ENCODE measurements at places on chromosomes 2 and 18.

GRCh38 chr2:75018162-75018561 is 59.7 kb downstream of the POLE4 start:
- no peak for DNase-seq

DNA sequence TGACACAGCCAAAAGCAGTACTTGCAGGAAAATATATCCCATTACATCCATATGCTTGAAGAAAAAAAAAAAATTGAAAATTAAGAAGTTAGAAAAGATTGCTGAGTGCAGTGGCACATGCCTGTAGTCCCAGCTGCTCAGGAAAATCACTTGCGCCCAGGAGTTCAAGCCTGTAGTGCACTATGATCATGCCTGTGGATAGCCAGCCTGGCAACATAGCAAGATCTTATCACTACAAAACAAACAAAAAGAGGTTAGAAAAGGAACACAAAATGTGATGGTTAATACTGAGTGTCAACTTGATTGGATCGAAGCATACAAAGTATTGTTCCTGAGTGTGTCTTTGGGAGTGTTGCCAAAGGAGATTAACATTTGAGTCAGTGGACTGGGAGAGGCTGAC is 361.9 kb downstream of the NYAP2 start:
- no peak for DNase-seq

GRCh38 chr2:241489733-241490680 is 18.4 kb downstream of the STK25 start:
- no peak for DNase-seq

GRCh38 chr18:57581301-57581934 is 5.1 kb downstream of the FECH start:
- DNase-seq: no peak

DNA sequence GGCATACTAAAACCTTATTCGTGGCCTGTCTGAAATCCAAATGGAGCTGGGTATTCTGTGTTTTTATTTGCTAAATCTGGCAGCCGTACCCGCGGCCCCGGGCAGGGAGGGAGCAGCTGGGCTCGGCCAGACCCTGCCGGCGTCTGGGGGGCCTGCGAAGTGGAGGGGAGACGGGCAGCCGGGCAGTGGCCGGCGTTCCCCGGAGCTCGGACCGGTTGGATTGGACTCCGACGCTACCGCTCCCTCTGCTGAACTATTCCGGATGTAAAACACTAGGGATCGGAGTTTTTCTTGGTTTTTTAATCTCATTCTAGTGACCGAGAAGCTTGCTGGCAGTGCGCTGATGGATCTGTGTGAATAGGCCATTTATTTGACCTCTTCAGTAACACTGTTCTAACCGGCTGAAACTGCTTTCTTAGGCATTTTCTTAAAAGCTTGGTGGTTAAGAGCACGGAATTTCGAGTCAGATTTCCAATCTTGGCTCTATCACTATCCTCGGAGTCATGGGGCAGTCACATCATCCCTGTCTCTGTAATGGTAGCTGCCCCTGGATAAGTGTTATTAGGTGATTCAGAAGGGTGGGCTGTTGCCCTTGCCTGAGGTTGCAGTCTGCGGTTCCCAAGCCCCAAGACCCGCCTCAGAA is 694 bp downstream of the UNC50 start:
- DNase-seq: peak; percentile 36

- DNase-seq: no peak
These were observed 423.2 kb downstream of the TGIF1 start for GRCh38 chr18:3873211-3873610.

DNA sequence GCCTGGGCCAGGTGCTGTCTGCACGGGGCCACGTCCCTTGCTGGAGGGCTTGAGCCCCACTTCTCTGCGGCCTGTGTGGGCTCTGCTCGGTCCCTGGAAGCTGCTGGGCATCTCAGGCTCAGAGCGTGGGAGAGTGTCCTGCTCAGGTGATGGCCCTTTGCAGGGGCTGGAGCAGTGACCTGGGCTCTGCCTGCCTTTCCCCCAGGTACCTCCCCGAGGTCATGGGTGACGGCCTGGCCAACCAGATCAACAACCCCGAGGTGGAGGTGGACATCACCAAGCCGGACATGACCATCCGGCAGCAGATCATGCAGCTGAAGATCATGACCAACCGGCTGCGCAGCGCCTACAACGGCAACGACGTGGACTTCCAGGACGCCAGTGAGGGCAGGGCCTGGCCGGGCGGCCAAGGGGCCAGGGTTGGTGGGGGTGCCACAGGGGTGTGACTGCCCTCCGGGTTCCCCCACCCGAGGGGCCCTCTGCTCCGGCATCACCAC is 29.9 kb downstream of the GPC1 start:
- peak; percentile 16 for DNase-seq

DNA sequence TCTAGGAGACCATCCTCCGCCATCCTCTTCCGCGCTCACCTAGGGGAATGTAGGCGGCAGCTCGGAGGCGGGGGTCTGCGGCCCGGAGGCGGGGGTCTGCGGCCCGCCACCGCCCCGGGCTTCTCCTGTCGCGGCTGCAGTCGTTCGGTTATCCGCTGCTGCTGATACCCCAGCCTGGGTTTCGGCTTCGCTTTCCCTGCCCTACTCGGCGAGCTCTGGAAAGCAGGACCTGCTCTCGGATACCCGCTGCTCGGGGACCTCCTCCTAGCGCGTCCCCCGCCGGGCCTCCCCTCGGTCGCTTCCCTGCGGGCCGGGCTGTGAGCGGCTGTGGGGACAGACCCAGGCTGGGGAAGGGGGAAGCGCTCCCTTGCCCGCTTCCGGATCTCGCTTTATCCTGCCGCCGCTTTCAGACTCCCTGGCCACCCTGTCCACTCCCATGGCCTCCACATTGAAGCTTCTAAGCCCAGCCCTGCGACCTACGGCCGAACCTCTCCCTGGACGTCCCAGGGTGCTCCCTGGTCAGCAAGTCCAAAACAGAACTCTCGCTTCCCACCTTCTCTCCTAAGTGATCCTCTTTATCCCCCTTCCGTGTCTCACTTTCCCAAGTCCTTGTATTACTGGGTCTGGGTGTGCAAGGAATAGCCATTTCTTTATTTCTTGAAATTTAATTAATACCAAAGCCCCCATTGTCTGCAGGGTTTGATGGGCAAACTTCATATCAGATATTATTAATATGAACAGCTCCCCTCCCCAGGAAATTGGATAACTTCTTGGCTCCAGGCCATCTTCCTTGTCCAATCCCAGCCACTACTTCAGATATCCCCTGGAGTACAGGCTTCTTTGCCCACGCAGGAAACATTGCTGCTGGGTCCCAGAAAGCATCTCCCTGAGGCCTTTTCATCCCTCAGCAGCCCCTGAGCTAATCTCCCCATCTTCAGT is 769 bp downstream of the FKBP1B start:
- DNase-seq: peak; percentile 7

- DNase-seq: peak; percentile 4
These were observed 104.9 kb downstream of the MBD2 start for GRCh38 chr18:54119524-54120019.

DNA sequence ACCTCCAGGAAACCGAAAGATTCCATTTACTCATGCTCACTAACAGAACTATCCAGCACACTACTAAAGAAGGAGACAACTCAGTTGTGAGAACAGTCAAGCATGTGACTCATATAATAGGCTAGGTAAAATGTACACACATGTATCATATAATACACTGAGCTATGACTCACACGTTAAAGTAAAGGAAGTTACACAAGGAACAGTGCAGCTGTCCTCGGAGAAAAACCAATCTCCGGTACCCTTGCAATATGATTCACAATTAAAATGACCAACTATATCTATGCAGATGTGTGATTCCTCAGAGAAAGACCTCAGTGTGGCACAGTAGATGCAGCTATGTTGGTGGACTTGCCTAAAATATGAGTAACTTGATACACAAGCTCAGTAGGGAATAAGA is 76.5 kb downstream of the STRN start:
- peak; percentile 10 for DNase-seq

DNA sequence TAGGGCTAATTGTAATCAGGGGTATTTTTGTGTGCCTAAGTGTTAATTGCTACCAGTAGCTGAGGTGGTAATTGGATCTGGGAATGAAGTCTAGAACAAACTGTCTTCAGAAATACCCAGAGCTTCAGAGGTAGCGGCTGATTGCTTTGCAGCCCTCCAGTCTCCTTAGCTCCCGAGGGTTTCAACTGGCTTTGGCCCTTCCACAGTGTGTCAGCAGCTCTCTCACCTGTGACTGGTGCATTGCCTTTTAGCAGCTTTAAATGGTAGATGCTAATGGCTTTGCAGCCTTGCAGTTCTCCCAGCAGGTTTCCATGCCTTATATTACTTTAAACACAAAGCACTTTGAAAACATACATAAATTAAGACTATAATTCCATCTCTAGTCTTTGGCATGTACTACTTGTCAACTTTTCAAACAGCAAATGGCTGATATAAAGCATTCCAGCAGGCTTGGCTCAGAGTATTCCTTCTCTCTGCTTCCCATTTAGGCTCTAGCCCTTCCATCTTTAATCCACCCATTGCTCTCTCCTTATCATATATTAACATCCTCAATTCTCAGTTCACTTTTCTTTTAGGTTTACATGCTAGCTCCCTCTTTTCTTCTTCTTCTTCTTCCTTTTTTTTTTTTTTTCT is 156.4 kb upstream of the GALNT13 start:
- no peak for DNase-seq

DNA sequence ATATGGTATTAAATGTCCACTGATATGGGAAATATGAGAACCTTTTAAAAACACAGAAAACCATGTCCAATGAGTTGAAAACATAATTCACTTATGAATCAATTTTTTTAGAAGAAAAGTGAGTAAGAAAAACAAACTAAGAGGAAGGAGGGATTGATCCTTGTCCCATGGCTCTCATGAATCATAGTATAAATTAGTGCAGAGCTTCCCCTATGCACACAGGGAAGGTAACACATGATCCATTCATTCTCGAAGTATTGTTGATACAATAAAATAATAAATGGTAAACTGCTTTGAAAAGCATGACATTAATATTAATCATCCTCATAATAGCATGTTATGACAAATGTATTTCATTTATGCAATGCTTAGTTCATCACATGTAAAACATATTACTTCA is 872.0 kb upstream of the CNTNAP5 start:
- DNase-seq: no peak

- peak; percentile 51 for DNase-seq
These were observed 38.6 kb upstream of the POLE4 start for GRCh38 chr2:74919827-74920226.

GRCh38 chr18:407626-408224 is 92.8 kb downstream of the COLEC12 start:
- no peak for DNase-seq

- DNase-seq: peak; percentile 27
These were observed 86.7 kb upstream of the B3GNT7 start for GRCh38 chr2:231308631-231309428.

DNA sequence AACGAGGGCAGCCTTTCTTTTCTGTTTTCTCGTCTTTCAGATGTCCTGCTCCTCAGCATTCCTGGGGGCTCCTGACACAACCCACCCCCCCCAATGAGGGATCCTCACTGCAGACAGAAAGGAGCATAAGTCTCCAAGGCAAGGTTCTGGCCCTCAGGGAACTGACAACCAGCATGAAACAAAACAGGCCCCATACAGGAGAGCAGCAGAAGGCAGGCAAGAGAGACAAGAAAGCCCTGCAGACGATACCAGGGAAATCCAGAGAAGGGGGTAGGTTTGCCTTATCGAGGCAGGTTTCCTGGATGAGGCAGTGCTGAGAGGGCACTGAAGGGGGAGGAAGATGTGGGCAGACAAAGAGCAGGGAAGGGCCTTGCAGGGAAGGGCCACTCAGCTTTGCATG is 103.9 kb upstream of the EPAS1 start:
- no peak for DNase-seq

DNA sequence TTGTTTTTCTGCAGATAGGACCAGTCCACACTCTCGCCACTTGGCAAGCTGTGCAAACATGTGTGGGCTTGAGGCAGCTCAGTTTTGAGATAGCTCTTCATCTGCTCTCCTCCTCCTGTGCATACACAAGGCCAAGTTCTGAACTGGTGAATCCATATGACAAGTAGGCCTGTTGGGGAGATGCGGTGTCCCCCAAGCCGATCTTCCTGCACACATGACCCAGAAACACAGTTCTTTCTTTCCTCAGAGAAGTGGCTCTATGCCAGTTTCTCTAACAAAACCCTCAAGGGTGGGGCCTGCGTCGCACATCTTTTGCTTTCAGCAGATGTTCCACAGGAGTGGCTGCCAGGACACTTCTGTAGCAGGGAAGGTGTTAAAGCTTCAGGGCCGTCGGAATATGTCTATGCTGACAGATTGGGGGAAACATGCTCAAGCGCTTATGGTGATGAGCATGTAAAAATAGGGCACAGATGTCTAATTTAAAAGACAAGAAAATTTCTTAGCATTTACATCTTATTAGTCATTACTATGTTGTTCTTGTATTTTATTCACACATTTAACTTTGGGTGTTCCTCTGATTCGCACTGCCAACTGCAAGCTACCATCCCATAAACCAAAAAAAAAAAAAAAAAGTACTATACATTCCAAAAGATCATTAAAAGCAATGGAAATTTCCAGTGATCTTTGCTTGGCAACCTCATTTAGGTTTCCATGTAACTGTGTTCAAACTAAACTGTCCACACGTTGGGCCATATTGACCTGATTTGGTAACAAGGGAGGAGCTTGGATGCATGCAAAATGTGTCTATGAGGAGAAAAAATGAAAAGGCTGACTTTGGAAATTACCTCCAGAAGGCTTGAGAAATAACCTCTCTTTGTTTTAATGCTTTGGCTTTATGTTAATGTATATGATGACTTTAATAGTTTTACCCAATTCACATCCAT is 1055.5 kb upstream of the KLHL29 start:
- DNase-seq: no peak

- DNase-seq: no peak
These were observed 56.7 kb downstream of the ALPK2 start for GRCh38 chr18:58572181-58572580.

DNA sequence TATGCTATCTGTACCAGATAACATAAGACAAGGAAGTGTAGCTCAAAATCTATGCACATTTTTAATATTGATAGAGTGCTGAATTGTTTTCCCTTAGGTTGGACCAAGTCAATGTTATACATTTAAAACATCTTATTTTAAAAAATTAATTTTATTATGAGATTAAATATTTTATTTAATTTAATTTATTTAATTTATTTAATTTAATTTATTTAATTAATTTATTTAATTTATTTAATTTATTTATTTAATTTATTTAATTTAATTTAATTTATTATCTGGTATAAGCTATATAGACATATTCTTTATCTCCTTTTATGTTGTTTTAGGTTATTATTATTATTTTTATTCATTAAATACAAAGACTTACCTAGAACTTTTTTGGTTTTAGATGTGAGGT is 551.7 kb upstream of the LRRTM1 start:
- DNase-seq: no peak
